NCI-H524 treated with DMSO at 0.1 percent for 48 hours (cell line): ENCODE measurements at places on chromosomes 5 and 9.

DNA sequence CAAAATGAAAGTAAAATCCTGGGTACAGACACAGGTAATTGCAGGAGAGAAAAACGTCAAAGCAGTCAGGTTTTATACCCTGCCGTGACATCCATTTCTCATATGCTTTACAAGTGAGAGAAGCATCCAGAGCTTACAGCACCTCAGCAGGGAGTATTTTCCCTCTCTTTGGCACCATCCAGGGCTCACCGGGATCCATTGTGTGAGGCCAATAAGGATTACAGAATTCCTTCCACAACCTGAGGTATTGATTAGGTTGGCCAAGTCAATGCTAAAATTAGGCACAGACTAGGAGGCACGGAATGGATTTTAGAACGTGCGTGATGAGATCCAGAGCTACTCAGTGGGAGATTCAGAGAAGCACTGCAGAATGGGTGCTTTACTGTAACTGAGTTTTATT, 296.6 kb downstream of the FBXL7 start:
- no peak for DNase-seq

DNA sequence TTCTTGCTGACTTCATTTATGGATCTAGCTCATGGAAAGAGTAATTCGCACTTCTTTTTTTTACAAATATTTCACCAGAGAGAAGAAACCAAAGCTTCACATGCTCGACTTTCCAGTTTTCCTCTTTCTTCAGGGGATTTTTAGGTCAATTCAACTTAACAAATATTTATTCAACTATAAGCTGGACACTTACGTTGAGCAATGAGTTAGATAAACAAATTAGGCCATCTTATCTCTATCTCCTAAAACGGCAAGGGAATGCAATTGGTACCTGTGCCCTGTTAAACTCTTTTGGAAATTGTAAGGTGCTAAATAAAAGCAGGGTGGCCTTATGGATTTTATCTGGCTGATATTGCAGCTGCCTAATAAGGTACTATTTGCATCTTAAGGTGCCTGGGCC, 145.1 kb upstream of the RAI14 start:
- no peak for DNase-seq

- peak; percentile 6 for DNase-seq
These were observed 157.3 kb downstream of the CYLC2 start for GRCh38 chr9:103152473-103152872.

- no peak for DNase-seq
These were observed 16.8 kb downstream of the ABCA1 start for GRCh38 chr9:104911032-104911607.

DNA sequence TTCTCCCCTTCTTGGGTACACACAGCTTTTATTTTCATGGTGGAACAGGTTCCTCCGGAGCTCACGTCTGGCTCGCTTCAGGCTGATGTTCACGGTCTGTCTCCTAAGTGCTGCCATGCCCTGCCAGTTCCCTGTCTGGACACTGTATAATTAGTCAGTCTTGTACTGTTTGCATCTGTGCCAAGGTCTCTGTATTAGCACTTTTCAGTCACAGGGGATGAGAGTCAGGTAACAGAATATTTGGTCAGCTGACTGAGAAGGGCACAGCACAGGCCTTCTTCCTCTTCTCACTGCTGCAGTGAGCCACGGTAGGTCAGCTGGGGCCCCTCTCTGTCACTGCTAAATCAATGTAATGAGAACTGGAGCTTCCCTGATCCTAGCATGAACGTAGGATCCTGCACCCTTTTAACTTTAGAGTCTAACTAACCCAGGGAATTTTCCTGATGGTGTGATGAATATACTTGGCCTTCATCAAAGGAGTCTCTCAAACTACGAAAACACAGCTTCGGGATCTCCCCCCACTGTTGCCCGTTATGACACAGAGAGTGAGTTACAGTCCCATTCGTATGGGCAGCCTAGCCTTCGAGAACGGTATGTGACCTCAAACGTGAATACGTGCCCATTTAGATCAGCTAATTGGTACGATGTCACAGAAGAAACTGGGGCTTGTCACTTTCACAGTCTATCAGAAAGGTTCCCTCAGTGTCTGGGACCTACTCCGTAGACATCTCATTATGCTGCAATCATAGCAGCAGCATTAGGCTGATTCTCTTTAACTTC, 354.1 kb upstream of the RFX3 start:
- DNase-seq, result peak; percentile 60

DNA sequence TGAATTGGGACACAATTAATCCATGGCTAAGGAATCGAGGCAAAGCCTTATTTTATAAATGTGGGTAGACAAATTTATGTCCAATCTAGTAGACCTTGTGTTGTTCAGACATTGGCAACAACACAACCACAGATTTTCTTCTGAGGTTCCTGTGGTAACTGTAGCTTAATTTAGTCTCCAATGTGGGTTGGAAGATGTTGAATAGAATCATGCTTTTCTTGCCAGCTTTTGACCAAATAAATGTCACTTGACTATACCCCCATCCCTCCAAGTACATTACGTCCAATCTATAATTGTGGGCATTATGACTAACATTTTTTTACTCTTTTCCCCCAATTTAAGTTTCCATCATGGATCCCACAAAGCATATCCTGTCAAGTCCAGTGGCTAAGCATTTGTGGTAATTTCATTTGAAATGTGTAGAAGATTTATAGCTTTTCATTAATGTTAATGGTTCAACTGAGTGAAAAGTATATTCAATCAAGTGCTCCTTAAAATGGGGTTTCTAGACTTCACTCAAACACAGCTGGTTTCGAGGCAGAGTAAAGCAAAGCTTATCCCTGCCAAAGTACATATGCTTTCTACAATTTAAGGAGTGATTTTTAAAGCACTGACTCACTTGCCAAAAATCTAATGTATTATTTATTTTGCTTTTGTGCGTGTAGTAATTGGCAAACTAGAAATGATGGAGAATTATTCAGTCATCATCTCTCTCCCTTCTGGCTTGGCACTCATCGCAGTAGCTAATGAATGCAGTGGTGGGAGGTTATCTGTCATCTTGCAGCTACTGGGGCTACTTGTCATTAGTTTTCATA, 141.8 kb downstream of the FAM174A start:
- no peak for DNase-seq

- DNase-seq, result no peak
These were observed 155.0 kb downstream of the GLIS3 start for GRCh38 chr9:4144869-4145268.

DNA sequence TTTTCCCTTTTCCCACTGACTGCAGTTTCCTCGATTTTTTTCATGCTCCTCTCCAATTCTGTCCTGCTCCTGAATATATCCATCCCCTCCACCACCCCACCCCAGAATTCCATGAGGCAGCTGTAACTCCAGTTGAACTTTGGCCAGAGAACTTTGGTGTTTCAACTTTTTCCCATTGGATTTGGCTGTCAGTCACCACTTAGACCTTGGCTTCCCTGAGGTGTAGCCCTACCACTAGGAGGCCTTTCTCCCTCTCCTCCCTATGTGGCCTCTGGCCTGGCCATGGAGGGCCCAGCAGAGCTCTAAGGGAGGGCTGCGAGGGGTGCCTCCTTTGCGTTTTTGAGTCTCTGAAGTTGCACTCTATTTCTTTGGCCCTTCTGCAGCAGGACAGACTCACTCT, 261.3 kb downstream of the PIK3R1 start:
- DNase-seq, result no peak

DNA sequence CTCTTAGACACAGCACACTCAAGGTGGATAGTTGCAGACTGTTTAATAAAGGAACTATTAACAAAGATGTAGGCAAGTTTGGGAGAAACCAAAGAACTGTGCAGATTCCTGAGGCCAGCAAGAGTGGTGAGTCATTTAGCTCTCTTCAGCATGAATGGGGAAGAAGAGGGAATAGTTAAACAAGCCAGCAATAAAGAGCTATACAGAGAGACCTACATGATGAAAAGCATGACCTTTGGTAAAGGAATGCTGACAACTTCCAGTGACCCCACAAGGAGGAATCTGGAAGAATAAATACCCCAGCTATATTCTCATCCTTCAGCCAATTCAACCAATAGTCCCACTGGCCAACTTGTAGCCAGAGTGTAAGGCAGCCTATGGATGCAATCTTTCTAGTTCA, 706.0 kb upstream of the GRAMD2B start:
- no peak for DNase-seq

GRCh38 chr9:116090030-116090770, 63.4 kb upstream of the PAPPA start:
- DNase-seq, result no peak

DNA sequence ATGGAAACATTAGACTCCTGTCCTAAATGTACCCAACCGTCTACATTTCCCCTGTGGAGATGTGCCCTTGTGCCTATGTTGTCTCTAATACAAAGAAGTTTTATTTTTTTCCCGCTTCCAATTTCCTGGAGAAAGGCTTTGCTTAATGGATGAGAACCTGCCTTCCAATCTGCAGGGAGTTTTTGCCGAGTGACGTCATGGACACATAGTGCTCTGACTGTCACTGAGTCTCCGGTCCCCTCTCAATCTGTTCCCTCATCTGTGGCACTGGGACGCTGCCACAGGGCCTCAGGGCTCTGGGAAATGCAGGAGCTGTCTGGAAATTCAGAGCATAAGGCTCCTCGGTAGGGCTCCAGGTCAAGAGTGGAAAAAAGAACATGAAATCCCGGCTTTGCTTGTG, 144.8 kb downstream of the PDZD2 start:
- no peak for DNase-seq

- DNase-seq, result no peak
These were observed 118.1 kb downstream of the SLIT3 start for GRCh38 chr5:169182797-169183196.

- no peak for DNase-seq
These were observed 678.4 kb upstream of the RGMB start for GRCh38 chr5:98095072-98095471.

DNA sequence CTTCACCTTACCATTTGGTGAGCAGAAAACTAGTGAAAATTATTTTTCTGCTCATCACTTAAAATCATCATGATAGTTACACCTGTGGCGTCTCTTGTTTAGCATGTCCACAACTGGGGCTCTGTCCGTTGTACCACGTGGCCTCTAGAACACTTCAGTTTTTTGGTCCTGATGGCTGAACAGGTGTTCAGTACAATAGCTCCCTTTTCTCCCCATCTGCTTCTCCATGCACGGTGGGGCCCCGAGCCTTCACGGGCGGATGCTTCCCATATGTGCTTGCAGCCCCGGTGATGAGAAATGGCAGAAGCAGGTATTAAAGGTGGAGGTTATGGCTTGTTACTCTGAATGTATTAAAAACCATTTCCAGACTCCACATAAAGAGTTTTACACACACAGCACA, 304.1 kb downstream of the CWC27 start:
- peak; percentile 89 for DNase-seq
